ENCODE measurements at places on chromosomes 1 and 21. TPM values are rescaled to one million over a fixed set of nuclear protein-coding genes. Genes with fewer than 3 reads are reported as not detected.

DNA sequence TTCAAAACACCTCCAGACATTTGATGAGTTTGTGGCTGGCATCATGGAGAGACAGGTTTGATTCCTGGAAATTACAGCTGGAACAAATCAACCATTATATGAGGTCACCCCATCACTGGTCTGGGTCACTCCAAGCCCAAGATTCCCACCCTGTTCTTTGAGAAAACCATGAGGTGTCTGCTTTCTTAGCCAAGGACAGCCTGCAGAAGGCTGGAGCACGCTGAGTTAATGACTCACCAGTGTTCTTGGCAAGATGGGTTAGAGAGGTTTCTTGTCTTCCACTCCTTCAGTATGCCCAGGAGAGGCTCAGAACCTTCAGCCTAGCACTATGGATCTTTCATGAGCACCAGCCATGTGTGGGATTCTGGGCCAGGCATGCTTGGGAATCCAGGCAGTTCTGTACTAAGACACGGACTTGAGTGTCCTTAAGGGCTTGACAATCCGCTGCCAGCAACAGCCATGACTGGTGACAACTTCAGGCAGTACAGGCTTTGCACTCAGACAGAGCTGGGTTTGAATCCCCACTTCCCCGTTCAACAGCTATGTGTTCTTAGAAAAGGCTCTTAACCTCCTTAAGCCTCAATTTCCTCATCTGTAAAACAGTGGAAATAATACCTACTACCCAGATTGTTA is 43.9 kb downstream of the GRHL3 start:
- H3K27ac ChIP-seq: no peak overlapping the region
- H3K4me3 ChIP-seq: no peak overlapping the region
- H3K27me3 ChIP-seq: no peaks in the 10 kb centered on the region

DNA sequence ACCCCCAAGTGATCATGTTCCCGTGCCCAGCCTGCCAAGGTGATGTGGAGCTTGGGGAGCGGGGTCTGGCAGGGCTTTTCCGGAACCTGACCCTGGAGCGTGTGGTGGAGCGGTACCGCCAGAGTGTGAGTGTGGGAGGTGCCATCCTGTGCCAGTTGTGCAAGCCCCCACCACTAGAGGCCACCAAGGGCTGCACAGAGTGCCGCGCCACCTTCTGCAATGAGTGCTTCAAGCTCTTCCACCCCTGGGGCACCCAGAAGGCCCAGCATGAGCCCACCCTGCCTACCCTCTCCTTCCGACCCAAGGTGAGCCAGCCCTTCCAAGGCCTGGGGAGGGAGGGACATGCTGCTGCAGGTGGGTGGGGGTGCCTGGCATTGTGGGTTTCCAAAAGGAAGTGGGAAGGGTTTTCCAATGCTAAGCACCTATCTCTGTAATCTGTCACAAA is 2.3 kb downstream of the TRIM46 start:
- no peak overlapping the region for H3K27ac ChIP-seq
- peak; percentile 42 for DNase-seq
- H3K4me1 ChIP-seq: peaks cover 24% of the 10 kb centered on the region
- H3K4me3 ChIP-seq: no peak overlapping the region
- no peaks in the 10 kb centered on the region for H3K27me3 ChIP-seq
- H3K36me3 ChIP-seq: peaks cover under 1% of the 10 kb centered on the region

CCDC17 gene
- total RNA-seq: 8.2 TPM

- H3K4me3 ChIP-seq: no peak overlapping the region
- no peaks in the 10 kb centered on the region for H3K36me3 ChIP-seq
- no peaks in the 10 kb centered on the region for H3K27me3 ChIP-seq
Observed at GRCh38 chr1:237270353-237270752, 228.4 kb downstream of the RYR2 start.

GRCh38 chr1:18775341-18775740 is 84.1 kb downstream of the TAS1R2 start:
- no peaks in the 10 kb centered on the region for H3K27me3 ChIP-seq
- no peak overlapping the region for H3K27ac ChIP-seq
- no peaks in the 10 kb centered on the region for H3K4me1 ChIP-seq
- H3K36me3 ChIP-seq: no peaks in the 10 kb centered on the region
- H3K4me3 ChIP-seq: no peak overlapping the region
- no peak for DNase-seq

DNA sequence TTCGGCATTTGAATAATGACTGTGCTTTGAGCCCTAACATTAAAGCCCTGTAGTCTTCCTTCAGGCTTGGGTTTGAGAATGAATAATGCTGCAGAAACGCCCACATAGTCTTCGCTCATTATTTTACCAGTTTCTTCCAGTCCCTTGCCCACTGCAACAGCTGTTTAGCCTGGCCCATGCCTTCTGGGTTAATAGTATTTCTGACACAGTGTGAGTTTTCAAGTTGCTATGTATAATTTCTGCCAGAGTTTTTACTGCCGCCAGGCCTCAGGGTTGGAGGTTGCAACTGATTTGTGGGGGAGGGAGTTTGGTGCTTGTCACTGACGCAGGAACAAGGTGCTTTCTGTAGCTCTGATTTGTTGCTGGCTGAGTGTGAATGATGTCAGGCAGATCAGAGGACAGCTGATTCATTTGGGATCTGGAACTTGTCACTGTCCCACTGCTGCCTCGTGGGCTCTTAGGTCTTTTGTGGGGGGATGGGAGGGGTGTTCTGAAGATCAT is 109.8 kb downstream of the MAST2 start:
- no peak for DNase-seq
- no peaks in the 10 kb centered on the region for H3K27me3 ChIP-seq
- peaks cover 5% of the 10 kb centered on the region for H3K4me1 ChIP-seq
- H3K36me3 ChIP-seq: no peaks in the 10 kb centered on the region
- no peak overlapping the region for H3K4me3 ChIP-seq
- H3K27ac ChIP-seq: no peak overlapping the region

WNT3A gene
- total RNA-seq: not detected

- H3K27ac ChIP-seq: no peak overlapping the region
- H3K27me3 ChIP-seq: no peaks in the 10 kb centered on the region
- no peak for DNase-seq
- no peaks in the 10 kb centered on the region for H3K36me3 ChIP-seq
Observed at GRCh38 chr1:18989176-18989799, 32.8 kb upstream of the IFFO2 start.

HES3 gene
- not detected for total RNA-seq

DNA sequence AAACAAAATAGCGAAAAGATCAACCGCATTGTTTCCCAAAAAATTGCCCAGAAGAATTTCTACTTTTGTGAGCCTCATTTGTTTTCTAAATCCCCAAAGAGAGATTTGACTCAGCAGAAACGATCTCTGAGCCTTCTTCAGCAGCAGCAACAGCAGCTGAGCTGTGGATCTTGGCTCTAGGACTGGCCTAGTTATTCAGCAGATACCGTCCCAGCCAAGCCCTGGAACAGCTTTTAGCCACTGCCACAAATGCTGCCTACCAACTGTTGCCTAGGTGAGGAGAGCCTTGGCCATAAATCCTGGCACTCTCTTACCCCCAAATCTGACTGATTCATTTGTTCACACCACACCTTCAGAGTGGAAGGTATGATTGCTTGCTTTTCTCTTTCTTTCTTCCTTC is 320.1 kb downstream of the TGFB2 start:
- no peak for DNase-seq
- no peaks in the 10 kb centered on the region for H3K27me3 ChIP-seq
- no peak overlapping the region for H3K27ac ChIP-seq
- H3K36me3 ChIP-seq: no peaks in the 10 kb centered on the region
- no peaks in the 10 kb centered on the region for H3K4me1 ChIP-seq

DNA sequence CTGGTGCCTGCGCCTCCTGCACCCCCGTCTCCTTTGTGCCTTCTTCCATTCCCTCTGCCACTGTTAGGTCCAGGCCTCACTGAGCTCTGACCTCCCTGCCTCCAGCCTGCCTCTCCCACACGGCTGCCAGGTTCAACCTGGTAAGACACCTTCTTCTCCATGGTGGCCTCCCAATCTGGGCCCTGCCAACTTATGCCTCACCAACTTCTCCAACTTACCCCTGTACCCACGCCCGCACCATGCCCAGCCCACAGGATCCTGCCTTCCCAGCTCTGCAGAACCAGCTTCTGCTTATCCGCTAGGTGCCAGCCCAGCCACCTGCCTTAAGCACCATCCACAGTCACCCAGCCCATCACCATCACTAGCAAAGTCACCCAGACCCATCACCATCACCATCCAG is 37.2 kb downstream of the PDE9A start:
- H3K27ac ChIP-seq: no peak overlapping the region
- H3K36me3 ChIP-seq: no peaks in the 10 kb centered on the region
- H3K4me1 ChIP-seq: no peaks in the 10 kb centered on the region
- no peak overlapping the region for H3K4me3 ChIP-seq
- DNase-seq: no peak
- no peaks in the 10 kb centered on the region for H3K27me3 ChIP-seq

CYYR1 gene
- total RNA-seq: not detected

DNA sequence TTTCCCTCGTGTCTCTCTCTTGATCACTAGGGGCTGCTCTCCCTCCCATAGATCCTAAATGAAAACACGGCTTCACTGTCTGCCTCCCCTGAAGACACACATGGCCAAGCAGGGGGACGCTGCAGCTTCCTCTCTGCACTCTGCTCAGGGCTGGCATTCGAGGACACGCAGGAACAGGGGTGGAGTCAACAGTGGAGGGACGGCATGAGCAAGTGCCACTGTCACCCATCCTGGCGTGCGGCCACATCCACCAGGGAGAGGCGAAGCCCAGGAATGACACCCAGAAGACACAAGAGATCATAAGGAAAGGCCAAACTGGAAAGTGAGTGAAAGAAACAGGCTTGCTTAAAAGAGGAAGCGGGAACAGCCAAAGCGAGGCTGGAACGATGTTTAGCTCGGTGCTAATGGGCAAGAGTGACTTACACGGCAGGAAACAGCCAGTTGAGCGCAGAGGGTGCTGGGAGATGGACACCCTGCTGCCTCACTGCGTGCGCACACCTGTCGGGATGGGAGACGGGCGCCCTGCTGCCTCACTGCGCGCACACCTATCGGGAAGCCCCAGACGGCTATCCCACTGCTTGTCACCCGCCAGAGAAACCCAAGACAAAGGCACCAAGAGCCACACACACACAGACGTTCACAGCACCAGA is 13.6 kb upstream of the C1QTNF12 start:
- DNase-seq: no peak
- no peaks in the 10 kb centered on the region for H3K27me3 ChIP-seq
- no peak overlapping the region for H3K27ac ChIP-seq
- no peak overlapping the region for H3K4me3 ChIP-seq
- H3K36me3 ChIP-seq: no peaks in the 10 kb centered on the region

GRCh38 chr1:221637641-221638041 is 104.2 kb downstream of the DUSP10 start:
- no peak overlapping the region for H3K27ac ChIP-seq
- no peak overlapping the region for H3K4me3 ChIP-seq
- no peaks in the 10 kb centered on the region for H3K27me3 ChIP-seq
- H3K36me3 ChIP-seq: no peaks in the 10 kb centered on the region
- no peak for DNase-seq

- H3K27me3 ChIP-seq: no peaks in the 10 kb centered on the region
- no peak overlapping the region for H3K27ac ChIP-seq
- H3K4me1 ChIP-seq: no peaks in the 10 kb centered on the region
Observed at GRCh38 chr1:229066591-229066990, 204.3 kb upstream of the RAB4A start.

RHEX gene
- total RNA-seq: 12.8 TPM

GRCh38 chr1:153395136-153395685 is 4.3 kb upstream of the S100A8 start:
- no peaks in the 10 kb centered on the region for H3K27me3 ChIP-seq
- no peaks in the 10 kb centered on the region for H3K36me3 ChIP-seq
- no peak overlapping the region for H3K27ac ChIP-seq
- DNase-seq: no peak
- H3K4me1 ChIP-seq: no peaks in the 10 kb centered on the region

ADPRS gene
- total RNA-seq: 24.0 TPM

AVPR1B gene
- not detected for total RNA-seq

IL22RA1 gene
- 0.10 TPM for total RNA-seq

- DNase-seq: peak; percentile 33
- no peak overlapping the region for H3K4me3 ChIP-seq
- no peaks in the 10 kb centered on the region for H3K4me1 ChIP-seq
Observed at GRCh38 chr1:200969726-200970561, 53.6 kb downstream of the KIF21B start.

- H3K4me3 ChIP-seq: no peak overlapping the region
- H3K27ac ChIP-seq: no peak overlapping the region
- no peak for DNase-seq
- no peaks in the 10 kb centered on the region for H3K36me3 ChIP-seq
- H3K27me3 ChIP-seq: no peaks in the 10 kb centered on the region
- no peaks in the 10 kb centered on the region for H3K4me1 ChIP-seq
Observed at GRCh38 chr1:159962176-159962575, 8.1 kb upstream of the SLAMF9 start.

GRCh38 chr1:94793296-94793656 is 26.9 kb upstream of the SLC44A3 start:
- DNase-seq: no peak
- no peaks in the 10 kb centered on the region for H3K36me3 ChIP-seq
- H3K27me3 ChIP-seq: no peaks in the 10 kb centered on the region
- no peak overlapping the region for H3K27ac ChIP-seq

DNA sequence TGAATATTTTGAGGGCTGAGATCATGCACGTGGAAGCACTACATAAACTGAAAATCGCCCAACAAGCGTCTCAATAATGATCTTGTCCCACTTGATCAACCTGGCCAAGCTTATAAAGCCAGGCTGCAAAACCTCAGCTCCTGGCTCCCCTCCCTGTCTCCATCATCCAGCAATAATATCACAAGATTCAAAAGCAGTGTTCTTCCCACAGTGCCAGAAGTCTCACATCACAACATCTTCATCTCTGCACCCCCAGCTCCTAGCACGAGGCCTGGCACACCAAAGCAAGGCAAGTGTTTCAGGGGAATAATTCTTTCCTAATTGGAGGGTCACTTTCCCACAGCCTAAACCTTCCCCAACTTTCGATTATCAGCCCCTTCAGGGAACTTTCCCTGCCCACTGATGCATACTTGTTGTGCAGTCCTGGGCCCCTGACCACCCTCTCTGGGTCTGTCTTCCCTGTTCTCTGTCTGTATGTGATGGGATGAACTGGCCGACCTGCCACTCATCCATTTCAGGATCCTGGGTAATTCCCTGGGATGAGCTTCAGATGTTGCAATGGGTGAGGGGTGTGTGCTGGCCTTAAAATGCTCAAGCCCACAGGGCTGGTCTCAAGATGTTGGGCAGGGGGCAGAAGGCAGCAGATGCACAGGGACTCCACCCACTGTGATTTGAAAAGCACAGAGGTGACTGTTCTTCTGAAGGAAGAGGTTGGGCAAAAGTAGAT is 129.0 kb downstream of the DMRTB1 start:
- H3K4me1 ChIP-seq: no peaks in the 10 kb centered on the region
- H3K27me3 ChIP-seq: no peaks in the 10 kb centered on the region
- no peak overlapping the region for H3K4me3 ChIP-seq
- DNase-seq: no peak
- no peaks in the 10 kb centered on the region for H3K36me3 ChIP-seq

CFHR3 gene
- not detected for total RNA-seq

GRCh38 chr1:88528792-88529191 is 155.3 kb upstream of the PKN2 start:
- no peaks in the 10 kb centered on the region for H3K27me3 ChIP-seq
- no peak overlapping the region for H3K4me3 ChIP-seq
- H3K36me3 ChIP-seq: no peaks in the 10 kb centered on the region
- no peaks in the 10 kb centered on the region for H3K4me1 ChIP-seq
- DNase-seq: no peak
- H3K27ac ChIP-seq: no peak overlapping the region

PROK1 gene
- total RNA-seq: not detected

GRCh38 chr1:14667651-14667984 is 69.1 kb downstream of the KAZN start:
- H3K36me3 ChIP-seq: no peaks in the 10 kb centered on the region
- H3K27ac ChIP-seq: no peak overlapping the region
- no peak overlapping the region for H3K4me3 ChIP-seq
- peaks cover 13% of the 10 kb centered on the region for H3K4me1 ChIP-seq
- no peaks in the 10 kb centered on the region for H3K27me3 ChIP-seq
